ENCODE measurements at places on chromosomes 3 and 15.

DNA sequence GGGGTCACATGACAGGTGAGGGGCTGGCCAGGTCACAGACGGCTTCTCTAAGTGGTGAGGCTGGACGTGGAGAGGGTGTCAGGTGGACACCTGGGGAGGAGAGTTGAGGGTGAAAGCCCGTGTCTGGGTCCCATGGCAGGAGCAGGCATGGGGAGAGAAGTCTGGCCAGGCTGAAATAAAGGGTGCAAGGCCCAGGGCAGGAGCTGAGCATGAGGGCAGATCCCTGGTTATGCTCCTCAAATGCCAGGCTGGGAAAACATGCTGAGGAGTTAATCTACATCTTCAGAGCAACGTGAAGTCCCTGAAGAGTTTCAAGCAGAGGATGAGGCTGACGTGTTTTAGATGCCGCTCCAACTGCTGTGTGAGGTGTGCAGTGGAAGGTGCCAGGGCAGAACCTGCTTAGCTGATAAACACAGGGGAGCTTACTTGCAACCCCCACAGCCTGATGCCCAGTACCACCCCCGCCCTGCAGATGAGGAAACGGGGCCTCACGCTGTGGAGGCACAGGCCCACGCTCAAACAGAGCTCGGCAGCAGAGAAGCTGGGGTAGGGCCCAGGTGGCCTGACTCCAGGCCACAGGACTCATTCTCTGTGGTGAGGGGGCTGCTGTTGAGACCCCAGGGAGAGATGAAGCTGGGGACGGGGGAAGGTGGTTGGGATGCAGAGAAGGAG, 40.5 kb downstream of the HCN4 start:
- no peak for DNase-seq

GRCh38 chr15:94001255-94001801, 230.0 kb upstream of the MCTP2 start:
- DNase-seq: no peak

DNA sequence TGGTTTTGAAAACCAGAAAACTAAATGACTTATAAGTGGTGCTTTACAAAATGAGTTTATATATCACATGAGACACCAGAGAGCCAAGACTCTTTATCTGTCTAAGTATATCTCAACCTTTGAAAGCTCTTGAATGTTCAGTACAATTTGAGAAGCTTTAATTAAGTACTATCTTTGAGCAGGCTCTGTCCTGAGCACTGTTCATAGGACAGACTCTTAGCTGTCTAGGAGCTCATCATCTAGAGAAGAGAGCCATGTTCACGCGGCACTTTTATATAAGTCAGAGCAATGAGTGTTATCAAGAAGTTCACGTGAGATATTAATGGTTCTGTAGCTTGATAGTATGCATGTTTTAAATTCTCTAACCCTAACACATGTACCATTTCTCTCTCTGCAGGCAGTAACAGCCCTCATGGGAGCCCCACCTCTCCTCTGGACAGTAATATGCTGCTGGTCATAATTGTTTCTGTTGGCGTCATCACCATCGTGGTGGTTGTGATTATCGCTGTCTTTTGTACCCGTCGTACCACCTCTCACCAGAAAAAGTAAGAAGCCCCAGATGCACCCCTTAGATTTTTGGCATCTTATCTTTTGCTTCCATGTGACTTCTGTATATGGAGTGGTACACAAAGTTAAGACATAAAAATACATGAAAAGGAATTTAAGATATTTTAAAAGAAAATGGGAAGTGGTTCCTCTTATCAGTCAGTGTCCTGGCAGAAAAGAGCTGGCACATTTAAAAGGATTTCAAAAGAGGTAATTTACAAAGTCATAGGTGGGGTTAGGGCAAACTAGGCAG, 86.0 kb downstream of the HCN4 start:
- no peak for DNase-seq

GRCh38 chr3:11300970-11301369, 28.8 kb downstream of the ATG7 start:
- peak; percentile 47 for DNase-seq

Measured in activated CD4-positive, alpha-beta T cell treated with anti-CD3 and anti-CD28 coated beads, Interleukin-10, Interleukin-2, amounts not matched to agents 100 ng/mL and 50 ng/mL, durations not matched to agents 16 hours and 8 hours (primary cell).